ENCODE measurements at places on chromosomes 2 and 18.

DNA sequence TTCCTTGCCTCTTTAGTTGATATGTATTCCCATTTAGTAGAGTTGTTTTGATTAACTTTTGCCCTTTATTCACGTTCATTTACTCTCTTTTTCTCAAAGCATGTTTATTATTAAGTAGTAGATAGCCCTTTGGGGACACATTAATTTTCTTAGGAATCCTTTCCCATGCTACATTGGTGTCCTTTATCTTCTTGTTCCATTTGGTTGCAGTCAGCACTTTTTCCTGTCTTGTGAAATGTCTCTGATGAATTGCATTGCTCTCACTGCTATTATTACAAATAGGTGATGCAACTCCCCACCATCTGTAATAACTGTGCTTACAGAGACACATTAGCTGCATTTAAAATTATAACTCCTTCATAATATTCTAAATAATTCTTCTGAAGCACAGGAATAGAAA lies 428.5 kb upstream of the CNTNAP5 start:
- DNase-seq, result no peak

DNA sequence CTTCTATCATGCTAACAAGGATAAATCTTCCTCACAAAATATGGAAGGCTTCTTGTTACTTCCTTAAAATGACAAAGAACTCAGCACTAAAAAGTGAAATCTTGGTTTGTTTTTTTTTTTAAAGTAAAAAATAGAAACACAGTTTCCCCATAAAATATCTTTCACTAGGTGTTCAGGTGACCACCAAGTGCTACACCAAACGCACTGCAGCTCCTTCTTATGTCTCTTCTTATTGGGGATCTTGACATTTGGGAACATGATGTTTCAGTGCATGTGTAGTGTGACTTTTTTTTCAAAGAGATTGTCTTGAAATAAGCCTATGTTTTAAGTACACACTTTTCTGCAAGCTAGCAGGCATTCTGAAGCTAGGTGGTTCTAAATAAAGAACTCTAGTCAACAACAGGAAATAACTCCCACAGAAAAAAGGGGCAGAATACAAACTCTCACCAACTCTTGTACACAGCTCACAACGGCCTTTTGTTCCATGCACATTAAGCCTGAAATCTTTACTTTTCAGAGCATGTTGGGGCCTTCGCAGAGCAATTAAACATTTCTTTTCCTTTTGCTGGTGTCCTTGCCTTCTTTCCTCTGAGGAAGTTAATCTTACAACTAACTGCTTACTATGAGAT lies 13.2 kb upstream of the SERTAD2 start:
- DNase-seq, result no peak

GRCh38 chr2:18154259-18154658 lies 275.8 kb downstream of the KCNS3 start:
- no peak for DNase-seq

- no peak for DNase-seq
These were observed 199.3 kb upstream of the EPAS1 start for GRCh38 chr2:46097714-46098480.

DNA sequence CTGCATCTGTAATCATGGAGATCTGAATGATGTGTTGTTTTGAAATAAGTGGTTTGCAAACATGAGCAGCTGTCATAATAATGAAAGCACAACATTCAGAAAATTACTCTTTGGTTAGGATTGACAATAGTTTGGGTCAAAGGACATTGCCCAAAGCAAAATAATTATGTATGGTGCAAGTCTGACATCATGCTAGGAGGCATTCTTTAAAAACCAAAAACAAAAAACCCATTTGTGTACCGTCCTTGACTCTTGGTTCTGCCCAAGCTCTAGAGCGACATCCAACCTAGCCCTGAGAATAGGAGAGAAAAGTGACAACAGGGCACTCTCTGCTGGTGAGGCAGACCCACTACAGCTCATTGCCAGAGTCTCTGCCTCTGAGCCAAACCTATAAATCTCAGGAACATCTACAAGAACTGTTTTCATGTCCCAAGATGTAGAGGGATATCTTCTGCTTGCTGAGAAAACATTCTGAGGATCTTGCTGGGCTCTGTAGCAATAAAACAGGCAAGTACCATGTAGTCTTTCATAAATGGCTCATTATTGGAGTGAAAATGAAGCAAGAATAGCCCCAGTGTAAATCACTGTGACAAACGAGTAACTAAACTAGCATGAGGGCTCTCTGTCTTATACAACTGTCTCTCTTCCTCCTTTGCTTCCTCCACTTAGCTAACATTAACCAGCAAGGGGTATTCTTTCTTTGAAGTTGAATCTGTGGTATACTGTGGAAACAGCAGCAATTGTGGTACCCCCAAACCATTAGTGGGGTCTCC lies 266.8 kb upstream of the CXCR4 start:
- peak; percentile 66 for DNase-seq

DNA sequence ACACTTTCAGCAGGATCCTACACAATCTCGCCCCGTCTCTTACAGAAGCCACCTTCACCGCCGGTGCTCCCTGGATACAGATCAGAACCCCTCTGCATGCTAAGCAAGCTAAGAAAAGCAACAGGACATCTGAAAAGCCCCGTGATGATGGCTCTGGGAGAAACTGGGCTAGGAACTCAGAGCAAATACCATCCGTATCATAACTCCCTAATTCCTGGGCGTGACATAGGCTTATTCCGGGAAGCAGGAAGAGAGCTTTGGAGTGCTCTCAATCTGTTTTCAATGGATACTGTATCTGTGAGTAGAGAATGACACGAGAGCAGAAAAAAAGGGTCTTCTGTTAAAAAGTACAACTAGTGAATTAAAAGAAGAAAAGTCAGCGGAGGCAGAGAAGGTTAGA lies 121.6 kb downstream of the SPP2 start:
- no peak for DNase-seq

GRCh38 chr2:205047273-205047839 lies 502.1 kb downstream of the PARD3B start:
- DNase-seq, result no peak

- DNase-seq, result no peak
These were observed 54.5 kb upstream of the ACMSD start for GRCh38 chr2:134783912-134784311.
